ENCODE measurements at places on chromosomes 7 and 10.
A peak's percentile ranks its signal among the peaks of the same experiment; 100 is the strongest.

- DNase-seq, result no peak
Observed at GRCh38 chr10:101781655-101781983, 1.6 kb downstream of the NPM3 start.

- DNase-seq, result peak; percentile 2
Observed at GRCh38 chr10:117860823-117861222, 185.9 kb downstream of the RAB11FIP2 start.

GRCh38 chr7:98643236-98643985 lies 26.3 kb downstream of the NPTX2 start:
- peak; percentile 68 for DNase-seq

DNA sequence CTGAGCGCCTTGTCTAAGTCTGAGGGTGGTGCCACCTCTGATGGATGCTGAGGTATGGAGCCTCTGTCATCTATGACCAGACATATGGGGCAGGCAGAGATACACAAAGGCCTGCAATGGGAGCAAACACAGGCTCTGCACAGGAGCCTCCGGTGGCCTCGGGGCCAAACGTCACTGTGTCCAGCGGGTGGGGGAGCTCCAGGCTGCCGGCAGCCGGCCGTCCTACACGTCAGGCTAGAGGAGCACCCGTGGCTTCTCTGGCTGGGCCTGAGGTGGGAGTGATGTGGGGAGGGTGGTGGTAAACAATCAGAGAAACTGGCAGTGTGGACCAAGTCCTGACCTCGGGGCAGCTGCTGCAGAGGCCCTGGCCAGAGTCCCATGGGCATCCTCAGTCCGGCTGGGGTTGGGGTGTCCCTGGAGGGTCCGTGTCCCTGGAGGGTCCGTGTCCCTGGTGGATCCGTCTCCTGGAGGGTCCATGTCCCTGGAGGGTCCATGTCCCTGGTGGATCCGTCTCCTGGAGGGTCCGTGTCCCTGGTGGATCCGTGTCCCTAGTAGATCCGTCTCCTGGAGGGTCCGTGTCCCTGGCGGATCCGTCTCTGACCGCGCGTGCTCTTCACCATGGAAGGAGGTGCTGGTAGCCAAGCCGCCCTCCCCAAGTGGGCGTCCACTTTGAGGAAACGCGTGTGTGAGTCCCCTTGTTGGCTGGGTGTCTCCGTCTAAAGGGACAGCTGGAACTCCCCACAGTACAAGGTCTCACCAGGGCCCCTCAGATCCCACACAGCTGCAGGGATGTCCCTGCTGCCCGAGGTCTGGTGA lies 24.2 kb upstream of the FAM20C start:
- DNase-seq, result no peak

- no peak for DNase-seq
Observed at GRCh38 chr7:68785036-68785435, 813.2 kb upstream of the AUTS2 start.

GRCh38 chr10:94524146-94524545 lies 21.4 kb upstream of the HELLS start:
- peak; percentile 73 for DNase-seq

- DNase-seq, result no peak
Observed at GRCh38 chr10:117553815-117554172, 11.2 kb downstream of the EMX2 start.

DNA sequence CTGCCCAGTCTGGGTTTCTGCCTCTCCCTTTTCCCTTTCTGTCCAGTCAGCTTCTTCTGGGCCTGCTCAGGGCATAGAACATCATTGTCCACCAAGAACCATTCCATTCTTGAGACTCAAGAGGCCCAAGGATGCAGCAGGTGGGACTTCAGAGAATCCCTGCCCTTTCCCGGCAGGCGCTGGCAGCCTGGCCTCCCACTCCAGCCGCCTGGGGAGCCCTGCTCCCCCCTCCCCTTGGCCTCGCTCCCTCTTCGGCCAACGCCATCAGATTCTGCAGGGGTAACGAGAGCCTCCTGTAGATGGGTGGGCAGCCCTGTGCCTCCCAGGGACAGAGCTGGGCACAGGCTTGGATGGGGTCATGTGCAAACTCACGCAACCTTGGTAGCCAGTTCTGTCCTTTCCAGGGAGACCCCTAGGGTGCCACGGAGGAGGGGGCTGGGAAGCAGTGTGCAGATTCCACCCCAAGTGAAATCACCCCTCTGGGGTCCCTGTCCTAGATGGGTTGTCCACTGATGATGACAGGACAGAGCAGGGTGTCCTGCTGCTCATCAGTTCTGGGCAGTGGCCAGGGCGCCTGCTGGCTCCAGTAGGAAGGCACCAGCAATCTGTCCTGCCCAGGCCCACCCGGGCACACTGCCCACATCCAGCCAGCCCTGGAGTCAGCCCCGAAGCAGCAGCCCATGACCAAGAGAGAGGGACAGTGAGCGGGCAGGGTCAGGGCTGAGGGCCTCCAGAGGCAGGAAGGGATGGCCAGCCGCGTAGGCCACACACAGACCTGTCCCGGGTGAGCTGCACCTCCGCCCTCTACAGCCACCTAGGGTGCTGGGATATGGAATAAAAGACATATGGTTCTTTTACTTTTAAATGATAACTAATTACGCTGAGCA lies 47.7 kb downstream of the RASGEF1A start:
- DNase-seq, result no peak

DNA sequence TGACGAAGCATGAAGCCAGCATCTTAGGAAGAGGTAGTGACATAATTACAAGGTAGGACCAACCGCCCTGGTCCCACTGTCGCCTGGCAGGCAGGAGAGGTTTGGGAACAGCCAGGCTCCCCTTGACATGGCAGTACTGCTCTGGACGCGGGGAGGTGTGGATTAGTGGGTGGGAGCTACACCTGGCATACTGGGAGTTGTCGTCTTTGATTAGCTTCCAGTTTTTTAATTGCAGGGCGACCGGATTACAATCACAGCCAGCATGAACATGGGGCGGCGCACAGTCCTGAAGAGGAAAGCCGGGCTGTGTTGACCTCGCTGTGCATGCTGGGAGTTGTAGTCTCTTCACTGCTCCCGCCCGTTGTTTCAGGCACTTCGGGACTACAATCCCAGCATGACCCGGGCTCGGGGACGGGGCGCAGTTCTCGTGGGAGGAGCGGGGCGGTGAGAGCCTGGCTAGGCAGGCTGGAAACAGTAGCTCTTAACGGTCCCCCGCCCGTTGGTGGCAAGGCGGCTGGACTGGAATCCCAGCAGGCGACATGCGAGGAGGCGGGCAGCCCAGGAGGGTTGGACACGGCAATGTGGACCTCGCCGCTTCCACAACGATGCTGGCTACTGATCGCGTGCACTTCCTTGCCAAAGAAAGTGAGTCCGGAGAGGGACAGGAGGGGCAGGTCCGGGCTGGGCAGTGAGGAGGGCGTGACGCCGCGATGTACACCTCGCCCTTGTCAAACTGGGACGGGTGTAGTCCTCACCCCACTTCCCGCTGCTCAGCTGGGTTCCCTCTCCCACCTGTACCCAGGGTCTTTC lies 98.0 kb upstream of the ZNF722 start:
- DNase-seq, result peak; percentile 23

- DNase-seq, result peak; percentile 50
Observed at GRCh38 chr7:149496642-149497391, 792 bp downstream of the ZNF746 start.

GRCh38 chr7:76328389-76328788 lies 25.9 kb downstream of the HSPB1 start:
- DNase-seq, result no peak

GRCh38 chr10:119742947-119743648 lies 17.2 kb downstream of the INPP5F start:
- peak; percentile 77 for DNase-seq

GRCh38 chr10:63591600-63592379 lies 70.6 kb downstream of the REEP3 start:
- no peak for DNase-seq

DNA sequence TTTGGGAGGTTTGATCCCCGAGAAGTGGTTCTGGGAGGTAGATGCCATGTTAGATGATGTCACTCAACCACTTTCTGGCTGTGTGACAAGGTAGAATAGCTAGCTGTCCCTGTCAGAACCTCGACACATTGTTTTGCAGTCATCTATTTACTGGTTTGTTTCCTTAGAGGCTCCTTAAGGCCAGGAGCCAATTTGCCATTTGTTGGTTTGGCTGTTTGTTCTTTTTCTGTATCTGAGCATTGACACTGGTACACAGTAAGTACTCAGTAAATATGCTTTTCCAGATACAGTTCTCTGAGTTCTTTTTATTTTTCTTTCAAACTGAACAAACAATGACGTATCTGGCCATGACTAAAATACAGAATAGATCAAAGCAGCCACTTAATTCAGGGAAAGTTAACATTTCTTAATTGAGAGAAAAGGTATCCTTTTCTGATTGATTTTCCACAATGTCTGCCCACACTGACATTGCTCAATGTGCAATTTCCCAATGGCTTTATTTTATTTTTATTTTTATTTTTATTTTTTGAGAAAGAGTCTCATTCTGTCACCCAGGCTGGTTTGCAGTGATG lies 121.6 kb downstream of the SPAG6 start:
- peak; percentile 24 for DNase-seq

DNA sequence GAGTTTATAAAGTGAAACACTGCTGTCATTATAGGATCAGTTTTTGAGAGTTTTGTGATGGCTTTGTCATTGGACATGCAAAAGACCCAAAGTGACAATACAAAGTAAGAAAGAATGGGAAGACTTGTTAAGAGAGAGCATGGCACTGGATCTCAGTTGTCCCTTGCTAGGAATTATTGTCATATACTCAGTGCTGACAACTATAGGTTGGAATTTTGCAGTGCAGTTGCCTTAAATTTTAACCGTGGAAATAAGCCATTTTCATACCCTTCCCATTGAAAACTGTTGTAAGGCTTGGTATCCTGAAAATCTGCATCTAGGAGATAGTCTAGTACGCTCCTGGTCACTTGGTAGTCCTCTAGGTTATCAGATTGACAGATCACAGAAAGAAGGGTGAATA lies 1156.7 kb downstream of the GATA3 start:
- peak; percentile 10 for DNase-seq

- no peak for DNase-seq
Observed at GRCh38 chr7:15073301-15073700, 170.8 kb upstream of the DGKB start.

DNA sequence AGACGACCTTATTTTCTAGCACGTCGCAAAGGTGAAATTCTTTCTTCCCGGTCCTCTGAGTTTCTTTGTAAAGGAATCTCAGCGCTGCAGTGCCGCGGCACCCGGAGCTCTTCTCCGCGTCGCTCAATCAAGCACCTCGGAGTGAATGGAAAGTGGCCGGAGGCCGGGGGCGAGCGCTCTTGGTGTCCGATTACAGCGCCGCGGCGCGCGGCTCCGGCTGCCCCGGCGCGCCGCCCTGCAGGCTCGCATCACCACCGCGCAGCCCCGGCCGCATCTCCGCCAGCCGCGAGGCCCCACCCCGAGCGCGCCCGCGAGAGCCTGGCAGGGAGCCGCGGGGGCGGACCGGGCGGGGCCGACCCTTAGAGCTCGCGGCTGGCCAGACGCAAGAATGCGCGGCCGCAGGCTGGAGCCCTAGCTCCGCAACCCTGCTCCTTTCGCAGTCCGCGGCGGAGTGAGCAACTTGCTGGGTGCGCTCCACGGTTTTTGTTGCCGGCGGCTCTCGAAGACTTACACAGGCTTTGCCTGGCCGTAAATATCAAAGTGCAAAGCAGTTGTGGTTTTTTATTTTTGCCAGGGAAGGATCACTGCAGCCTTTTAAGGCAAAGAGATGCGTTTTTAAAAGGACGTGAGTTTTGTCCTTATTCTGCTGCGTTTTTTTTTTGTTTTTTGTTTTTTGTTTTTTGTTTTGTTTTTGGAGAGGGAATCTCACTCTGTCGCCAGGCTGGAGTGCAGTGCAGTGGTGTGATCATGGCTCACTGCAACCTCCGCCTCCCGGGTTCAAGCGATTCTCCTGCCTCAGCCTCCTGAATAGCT lies at the start of gene SEMA3C:
Gene SEMA3C (minus strand): TSS at position 143 of the 813 bp plus-strand sequence. CDS start 2,270 bp downstream, outside the sequence.
- DNase-seq, result peak; percentile 99

GRCh38 chr10:24207781-24208611 lies 942 bp upstream of the KIAA1217 start:
- peak; percentile 9 for DNase-seq

- no peak for DNase-seq
Observed at GRCh38 chr7:7105800-7106582, 76.4 kb upstream of the C1GALT1 start.

GRCh38 chr10:75425291-75426079 lies 5.9 kb upstream of the LRMDA start:
- DNase-seq, result no peak

- DNase-seq, result peak; percentile 63
Observed at GRCh38 chr7:99369767-99370391, 4.7 kb upstream of the ARPC1B start.

- peak; percentile 2 for DNase-seq
Observed at GRCh38 chr7:71787513-71787912, 624.6 kb downstream of the CALN1 start.

DNA sequence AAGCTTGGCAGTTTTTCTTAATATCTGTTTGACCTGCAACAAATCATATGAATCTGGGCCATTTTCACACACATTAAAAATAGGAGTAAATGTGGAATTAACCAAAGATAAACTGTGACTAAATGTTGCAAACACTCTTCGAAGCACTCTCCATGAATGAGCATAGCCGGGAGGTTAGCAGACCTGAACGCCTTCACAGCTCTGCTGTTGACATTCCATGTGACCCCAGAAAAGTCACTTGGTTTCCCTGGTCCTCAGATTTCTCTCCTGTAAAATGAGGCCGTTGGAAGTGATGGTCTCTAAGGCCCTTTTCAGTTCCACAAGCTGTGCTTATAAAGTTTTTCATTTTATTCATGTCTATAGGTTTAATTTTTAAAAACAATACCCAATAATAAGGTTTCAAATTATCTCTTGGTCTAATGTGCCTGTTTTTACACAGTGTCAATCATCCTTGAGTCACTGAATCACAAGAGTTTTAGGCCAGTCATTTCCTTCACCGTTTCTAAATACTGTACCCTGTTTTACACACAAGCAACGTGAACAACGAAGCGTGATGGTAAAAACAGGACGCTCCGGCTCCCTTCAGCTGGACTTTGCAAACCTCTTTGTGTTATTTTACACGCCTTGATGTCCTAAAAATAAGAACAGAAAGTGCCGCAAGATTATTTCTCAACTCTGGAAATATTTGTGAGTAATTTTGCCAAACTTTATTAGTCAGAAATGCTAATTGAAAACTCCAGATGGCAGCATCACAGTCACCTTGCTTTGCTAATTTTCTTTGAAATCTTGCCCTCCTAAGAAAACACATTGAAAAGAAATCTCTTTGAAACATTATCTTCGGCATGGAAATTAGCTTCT lies 38.6 kb upstream of the MET start:
- peak; percentile 69 for DNase-seq

DNA sequence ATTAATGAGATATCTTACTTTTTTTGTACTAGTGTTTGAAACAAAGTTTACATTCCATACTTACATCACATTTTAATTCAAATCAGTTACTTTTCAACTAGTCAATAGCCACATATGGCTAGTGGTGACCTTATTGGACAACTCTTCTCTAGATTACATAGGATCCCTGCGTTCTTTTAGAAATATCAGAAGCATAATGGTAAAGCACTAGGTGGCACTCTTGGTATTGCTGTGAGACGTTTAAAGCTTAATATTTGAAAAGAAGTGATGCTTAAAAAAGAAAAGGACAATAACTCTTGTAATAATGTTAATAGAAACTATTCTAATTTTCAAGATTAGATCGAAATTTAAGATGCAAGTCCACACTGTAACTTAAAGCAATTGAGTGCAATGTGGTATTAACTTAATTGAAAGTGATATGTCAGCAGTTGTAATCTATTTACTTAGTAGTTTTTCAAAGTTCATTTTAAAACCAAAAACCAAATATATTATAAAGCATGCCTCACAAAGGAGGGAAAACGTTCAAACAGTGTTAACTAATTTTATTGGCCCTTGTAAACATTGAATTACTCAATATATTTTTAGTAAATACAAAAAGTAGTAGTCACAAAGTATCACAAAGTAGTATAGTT lies 339.1 kb downstream of the ATRNL1 start:
- DNase-seq, result peak; percentile 61
